ENCODE measurements at places on chromosomes 11 and 22. TPM values are rescaled to one million over a fixed set of nuclear protein-coding genes. Genes with fewer than 3 reads are reported as not detected.

The ABCG4 gene
- not detected for total RNA-seq

The CSF2RB gene
- 13.3 TPM for total RNA-seq

The PIWIL4 gene
- total RNA-seq: 1.5 TPM

The TNNI2 gene
- total RNA-seq: 0.64 TPM

The PTDSS2 gene
- 26.9 TPM for total RNA-seq

The ISX gene
- total RNA-seq: not detected

The CCDC89 gene
- 0.84 TPM for total RNA-seq

The POU2AF1 gene
- total RNA-seq: 0.10 TPM

The CALCA gene
- total RNA-seq: not detected

The DCHS1 gene
- 23.0 TPM for total RNA-seq

The OOSP4A gene
- not detected for total RNA-seq

The EMID1 gene
- total RNA-seq: 1.4 TPM

The RASSF10 gene
- 0.13 TPM for total RNA-seq

The MIOX gene
- not detected for total RNA-seq

The THY1 gene
- 33.4 TPM for total RNA-seq

The GLB1L2 gene
- 0.29 TPM for total RNA-seq

The MPST gene
- 63.8 TPM for total RNA-seq

The MOV10L1 gene
- total RNA-seq: 0.87 TPM

The CLDN5 gene
- 151 TPM for total RNA-seq

The CCND1 gene
- 788 TPM for total RNA-seq

The MS4A12 gene
- total RNA-seq: not detected

The CNGA4 gene
- total RNA-seq: not detected

The PDE3B gene
- total RNA-seq: 71.5 TPM

The SCUBE2 gene
- 29.2 TPM for total RNA-seq

The OR52E8 gene
- total RNA-seq: not detected

The CBLIF gene
- not detected for total RNA-seq

Data from mesenteric fat pad (tissue), 1 donor.